ENCODE measurements at places on chromosomes 12 and 14.

DNA sequence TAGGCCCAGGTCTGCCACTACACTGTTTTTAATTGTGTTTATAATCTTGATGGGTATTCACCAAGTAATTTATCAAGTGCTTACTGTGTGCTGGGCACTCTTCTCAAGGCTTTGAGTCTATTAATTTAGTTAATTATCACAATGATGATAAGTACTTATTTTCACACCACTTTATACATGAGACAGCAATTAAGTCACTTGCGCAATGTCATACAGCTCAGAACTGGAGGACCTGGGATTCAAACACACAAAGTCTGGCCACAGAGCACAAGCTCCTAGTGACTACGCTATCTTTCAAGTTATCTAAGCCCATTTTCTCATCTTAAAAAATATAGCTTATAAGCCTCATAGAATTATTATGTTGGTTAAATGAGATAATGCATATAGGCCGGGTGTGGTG is 85.0 kb downstream of the LLPH start:
- DNase-seq: no peak

- DNase-seq: peak; percentile 73
Observed at GRCh38 chr12:125100551-125101434, 35.6 kb downstream of the AACS start.

DNA sequence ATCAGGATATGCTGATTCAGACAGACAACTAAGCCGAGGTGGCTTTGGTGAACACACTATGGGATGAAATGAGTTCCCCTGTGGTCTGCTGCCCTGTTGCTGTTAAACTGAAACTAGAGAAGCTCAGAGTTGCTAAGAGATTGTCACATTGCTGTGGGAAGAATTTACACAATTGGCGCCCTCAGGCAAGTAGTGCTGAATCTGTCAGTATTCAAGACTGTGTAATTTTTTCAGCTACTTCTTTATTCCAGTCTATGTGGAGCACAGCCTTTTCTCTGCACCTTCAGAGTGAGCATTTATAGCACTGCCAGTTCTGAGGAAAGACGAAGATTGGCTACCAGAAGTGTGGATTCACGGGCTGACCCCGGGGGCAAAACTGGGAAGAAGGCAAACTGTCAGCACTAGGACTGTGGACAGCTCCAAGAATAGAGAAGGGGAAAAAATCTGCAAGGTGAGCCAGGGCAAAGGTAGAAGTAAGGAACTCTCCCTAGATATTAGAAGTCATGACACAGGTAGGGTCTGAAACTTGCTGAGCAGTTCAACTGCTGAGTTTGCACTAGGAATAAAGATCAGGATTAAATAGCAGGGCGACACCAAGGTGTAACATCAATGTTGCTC is 218.8 kb upstream of the TMPO start:
- DNase-seq: no peak

DNA sequence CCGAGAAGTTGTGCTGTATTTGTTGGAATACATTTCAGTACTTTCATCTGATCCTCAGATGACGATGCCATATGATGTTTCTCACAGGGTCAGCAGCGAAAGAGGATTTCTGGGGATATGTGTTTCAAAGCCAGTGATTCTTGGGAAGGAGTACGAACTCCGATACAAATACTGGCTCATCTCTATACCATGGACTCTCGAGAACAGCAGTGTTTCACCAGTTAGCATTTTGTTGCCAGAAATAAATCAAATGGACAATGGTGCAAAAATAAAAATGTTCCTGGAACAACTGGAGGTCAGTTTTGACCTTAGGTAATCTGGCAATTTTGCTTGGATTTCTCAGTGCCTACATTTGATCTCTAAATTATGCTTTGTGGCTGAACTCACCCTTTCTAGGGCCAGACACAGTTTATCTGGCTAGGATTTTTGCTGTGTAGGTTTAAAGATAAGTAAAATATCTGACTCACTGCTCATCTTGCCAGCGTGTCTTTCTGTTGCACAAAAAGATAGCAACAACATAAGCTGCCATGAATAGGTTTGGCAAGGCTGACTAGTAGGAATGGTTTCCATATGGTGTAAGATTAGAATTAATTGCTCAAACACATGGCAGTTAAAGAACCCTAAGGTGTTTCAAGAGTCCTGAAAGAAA is 11.0 kb upstream of the MGP start:
- no peak for DNase-seq

- no peak for DNase-seq
Observed at GRCh38 chr12:62239571-62239970, 20.6 kb upstream of the USP15 start.

DNA sequence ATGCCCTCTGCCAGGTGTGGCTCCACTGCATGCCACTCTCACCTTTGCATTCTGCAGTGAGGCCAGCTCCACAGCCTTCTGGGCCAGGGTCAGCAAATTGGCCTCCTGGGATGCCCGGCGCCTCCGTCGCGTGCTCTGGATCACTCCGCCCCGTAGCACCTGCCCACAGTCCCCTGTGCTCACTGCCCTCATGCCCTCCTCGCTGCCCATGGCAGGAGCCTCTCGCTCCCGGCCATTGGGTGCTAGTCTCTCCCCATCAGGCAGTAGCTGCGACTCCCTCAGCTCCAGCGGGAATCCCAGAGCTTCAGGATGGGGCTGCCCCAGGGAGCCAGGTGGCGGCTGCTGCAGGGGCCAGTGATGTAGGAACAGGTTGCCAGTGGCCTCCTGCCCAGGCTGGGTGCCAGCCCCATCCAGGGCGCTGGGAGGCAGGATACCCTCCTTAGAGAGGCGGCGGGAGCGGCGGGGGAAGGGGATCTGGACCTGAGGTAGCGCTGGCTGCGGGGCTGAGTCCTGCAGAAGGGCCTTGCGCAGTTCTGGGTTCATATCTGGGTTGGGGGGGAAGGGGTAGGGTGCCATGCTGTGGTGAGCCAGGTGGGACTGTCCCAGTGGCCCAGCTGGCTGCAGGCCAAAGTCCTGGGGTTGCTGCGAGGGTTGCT is 24.5 kb upstream of the PNMA1 start:
- DNase-seq: no peak

GRCh38 chr14:22778084-22778483 is 11.6 kb downstream of the OXA1L start:
- no peak for DNase-seq

DNA sequence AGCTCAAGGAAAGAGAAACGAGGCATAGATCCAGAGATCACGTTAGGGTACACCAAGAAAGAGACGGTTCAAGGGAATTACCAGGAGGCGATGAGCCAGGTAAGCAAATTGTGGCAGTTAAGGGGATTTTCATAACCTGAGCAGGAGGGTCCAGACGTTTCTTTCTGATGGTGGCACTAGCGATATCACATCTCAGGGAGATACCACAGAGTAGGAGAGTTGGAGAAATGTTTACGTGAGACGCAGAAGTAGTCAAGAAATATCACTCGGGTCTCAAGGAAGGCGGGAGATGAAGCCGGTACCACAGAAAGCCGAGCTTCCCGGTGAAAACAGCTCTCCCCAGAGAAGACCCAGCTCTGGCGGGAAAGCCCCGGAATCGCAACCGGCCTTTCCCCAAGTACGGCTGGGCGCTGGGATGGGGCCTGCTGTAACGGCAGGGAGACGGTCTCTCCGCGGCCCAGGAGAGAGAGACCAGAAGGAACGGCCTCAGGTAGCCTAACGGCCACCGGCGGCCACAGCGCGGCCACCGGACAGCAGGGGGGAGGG is 485 bp downstream of the SENP1 start:
- DNase-seq: no peak
